NCI-H1930 (cell line): ENCODE measurements at places on chromosomes 2 and 18.

GRCh38 chr2:207046724-207047123 is 107.4 kb downstream of the CPO start:
- no peak for DNase-seq

GRCh38 chr2:43086451-43087221 is 139.8 kb downstream of the ZFP36L2 start:
- DNase-seq, result no peak

DNA sequence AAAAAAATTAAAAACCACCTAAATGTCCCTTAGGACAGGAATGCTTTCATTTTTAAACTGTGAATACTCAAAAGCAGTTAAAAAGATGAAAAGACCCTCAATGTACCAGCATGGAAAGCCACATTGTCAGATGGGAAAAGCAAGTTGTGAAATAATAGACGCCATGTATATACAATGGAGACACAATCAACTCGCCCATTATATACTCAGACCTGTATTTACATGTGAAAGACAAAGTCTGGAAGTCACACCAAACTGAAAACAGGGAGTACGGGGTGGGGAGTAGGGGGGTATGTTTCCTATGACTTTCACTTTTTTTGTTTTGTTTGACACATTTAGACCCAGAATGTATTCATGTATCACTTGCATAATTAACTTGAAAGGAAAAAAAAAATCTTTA is 75.6 kb downstream of the CELF4 start:
- DNase-seq, result no peak

GRCh38 chr2:160367887-160368286 is 125.7 kb downstream of the RBMS1 start:
- no peak for DNase-seq

GRCh38 chr2:7239078-7239477 is 321.9 kb downstream of the RNF144A start:
- DNase-seq, result no peak

- peak; percentile 12 for DNase-seq
Measured at GRCh38 chr18:51890762-51891161, 449.2 kb upstream of the DCC start.

- DNase-seq, result no peak
Measured at GRCh38 chr2:55898386-55899040, 25.1 kb downstream of the EFEMP1 start.

DNA sequence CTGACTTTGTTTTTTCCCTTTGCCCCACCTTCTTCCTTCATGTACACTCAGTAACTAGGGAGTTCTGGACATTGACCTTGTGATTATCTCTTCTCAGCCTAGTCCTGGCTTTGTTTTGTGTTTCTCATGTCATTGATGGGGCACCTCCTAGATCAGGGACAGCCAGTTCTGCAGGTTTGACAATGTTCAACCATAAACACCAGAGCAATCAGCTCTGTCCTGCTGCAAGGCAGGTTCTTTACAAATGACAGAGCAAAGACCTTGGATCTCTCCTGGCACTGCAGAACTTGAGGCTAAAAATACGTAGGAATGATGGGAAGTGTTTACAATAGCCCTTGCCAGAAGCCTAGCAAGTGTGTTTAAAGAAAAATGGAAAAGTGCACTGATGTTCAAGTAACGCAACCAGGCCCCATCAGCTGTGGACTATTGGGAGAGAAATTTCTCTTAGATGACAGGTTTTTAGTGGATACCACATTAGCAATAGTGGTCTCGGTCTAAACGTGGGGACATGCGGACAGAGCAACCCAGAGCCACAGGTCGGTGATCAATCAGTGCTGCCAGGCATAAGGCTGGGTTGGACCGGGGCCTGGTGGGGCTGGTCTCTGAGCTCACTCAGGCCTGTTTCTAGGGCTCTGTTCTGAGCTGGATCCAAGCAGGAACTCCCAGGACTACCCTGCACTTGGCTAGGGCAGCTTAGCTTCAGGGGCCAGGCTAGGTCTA is 76.8 kb downstream of the SOWAHC start:
- DNase-seq, result no peak

GRCh38 chr18:58788470-58788869 is 76.2 kb upstream of the ZNF532 start:
- no peak for DNase-seq

GRCh38 chr18:2706903-2707302 is 51.4 kb downstream of the SMCHD1 start:
- DNase-seq, result no peak
